H9 (cell line): ENCODE measurements at places on chromosomes 3 and 15. TPM values are rescaled to one million over a fixed set of nuclear protein-coding genes. Genes with fewer than 3 reads are reported as not detected.

The RAB27A gene
- total RNA-seq, result 6.0 and 6.8 TPM in 2 replicates

The GNL3 gene
- 245 and 250 TPM in 2 replicates for total RNA-seq

The RPP25 gene
- total RNA-seq, result 12.6 and 13.0 TPM in 2 replicates

The IGSF10 gene
- total RNA-seq, result 0.13 and 0.20 TPM in 2 replicates

The CHRNA7 gene
- total RNA-seq, result 4.4 and 4.8 TPM in 2 replicates

The C3orf22 gene
- total RNA-seq, result not detected in 2 replicates

The HRG gene
- not detected in 2 replicates for total RNA-seq

DNA sequence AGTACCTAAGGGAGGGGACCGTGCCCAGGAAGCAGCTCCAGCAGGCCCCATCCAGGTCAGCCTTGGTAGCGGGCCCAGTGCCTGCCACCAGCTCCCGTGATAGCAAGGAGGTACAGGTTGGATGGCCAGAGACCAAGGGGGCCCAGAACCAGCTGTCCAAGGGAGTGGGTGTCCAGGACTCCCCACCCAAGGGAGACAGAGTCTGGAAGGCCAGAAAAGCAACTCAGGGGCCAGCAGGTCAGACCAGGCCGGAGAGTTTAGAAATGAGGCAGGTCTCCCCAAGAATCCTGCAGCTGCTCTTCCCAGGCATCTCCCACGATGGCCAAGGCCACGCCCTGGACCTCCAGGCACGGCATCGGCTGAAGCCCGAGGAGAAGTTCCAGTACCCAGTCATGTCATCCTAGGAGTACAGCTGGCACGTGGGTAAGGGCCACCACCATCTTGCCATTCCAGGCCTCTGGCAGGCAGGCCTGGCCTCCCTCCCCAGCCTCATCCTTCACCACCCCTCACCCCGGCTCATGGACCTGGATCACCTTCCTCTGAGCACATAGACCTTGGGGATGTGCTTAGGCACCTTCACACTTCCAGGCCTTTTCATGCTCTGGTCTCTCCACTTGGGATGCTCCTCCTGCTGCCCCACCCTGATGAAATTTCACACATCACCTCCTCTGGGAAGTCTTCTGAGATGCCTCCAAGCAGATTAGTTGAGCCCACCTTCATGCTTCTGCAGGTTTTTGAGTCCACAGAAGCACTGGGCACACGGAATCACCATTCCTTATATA, 30.5 kb downstream of the DNASE1L3 start:
- DNase-seq, result no peak

- no peak for DNase-seq
Observed at GRCh38 chr3:143016321-143016972, 15.1 kb downstream of the U2SURP start.

DNA sequence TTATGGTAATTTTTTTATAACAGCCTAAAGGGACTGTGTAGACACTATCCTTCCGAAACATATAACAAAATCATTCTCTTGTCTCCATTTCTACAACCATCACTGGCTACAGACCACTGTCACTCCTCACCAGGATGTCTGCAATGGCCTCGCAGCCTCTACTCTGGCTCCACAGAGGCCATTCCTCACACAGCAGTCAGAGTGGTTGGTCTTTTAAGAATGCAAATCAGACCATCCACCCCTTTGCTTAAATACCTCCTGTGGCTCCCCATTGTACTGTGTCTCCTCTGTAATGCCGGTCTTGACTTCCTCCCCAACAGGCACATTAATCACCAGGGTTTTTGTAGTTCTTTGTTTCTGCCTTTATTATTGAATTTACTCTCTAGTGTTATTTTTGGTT, 344.8 kb downstream of the ERC2 start:
- DNase-seq, result peak; percentile 78

DNA sequence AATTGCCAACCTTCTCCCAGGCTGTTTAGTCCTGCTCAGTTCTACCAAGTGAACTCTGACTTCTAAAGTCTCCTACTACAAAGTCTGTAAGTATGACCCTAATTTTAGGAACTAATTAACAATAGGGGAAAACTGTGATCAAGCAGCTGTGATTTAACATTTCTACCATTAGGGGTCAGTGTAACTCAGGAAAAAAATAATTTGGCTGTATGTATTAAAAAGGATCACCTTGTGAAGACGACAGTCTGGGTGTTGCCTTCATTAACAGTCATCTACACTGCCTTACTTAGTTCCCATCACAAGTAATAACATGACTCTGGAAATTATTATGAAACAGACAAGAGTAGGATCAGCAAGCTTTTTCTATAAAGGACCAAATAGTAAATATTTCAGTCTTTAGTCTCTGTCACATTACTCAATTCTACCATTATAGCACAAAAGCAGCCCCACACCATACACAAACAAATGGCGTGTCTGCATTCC, 4.2 kb upstream of the NPHP3 start:
- no peak for DNase-seq

- no peak for DNase-seq
Observed at GRCh38 chr3:14452740-14453710, 50.6 kb downstream of the SLC6A6 start.

GRCh38 chr15:49199666-49200065, 29.6 kb downstream of the GALK2 start:
- no peak for DNase-seq
